ENCODE measurements at places on chromosomes 11 and 22.

DNA sequence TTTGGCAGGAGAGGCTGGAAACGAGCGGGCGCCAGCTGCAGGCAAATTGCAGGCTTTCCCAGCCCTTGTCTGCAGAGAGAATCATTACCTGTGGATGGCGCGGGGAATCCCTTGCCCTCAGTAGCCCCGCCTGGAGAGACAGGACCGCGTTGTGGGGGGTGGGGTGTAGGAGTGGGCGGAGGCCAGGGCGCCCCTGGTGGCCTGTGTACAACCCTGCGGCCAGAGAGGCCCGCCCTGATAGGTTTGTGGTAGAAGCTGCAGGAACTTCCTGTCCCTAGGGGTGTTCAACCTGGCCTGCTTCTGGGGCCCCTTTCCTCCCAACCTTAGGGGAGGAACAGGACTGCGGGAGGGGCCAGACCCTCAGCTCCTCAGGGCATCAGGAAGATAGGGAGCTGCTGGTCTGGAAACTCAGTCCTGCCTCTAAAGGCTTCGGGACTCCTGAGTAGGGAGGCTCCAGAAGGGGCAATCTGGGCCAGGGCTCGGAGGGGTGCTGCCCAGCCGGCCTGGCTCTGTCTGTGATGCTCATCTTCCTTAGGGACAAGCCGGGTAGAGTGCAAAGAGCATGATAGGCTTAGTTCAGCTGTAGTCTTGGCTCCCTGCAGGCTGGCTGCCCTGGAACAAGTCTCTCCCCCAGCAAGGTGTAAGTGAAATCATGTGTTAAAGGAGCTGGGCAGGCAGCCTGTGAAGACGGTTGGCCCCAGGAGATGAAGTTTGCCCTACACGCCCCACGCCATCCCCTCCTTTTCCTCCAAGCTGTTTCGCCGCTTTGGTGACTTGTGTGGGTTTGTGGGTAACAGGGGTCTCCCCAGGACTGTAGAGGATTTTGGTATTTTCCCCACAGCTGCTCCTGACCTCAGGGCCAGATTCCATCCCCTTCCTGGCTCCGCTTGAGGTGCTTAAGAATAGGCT is 24.1 kb upstream of the SUSD2 start:
- DNase-seq = peak; percentile 40

- DNase-seq = no peak
Measured at GRCh38 chr11:93432247-93432646, 101.7 kb downstream of the DEUP1 start.

DNA sequence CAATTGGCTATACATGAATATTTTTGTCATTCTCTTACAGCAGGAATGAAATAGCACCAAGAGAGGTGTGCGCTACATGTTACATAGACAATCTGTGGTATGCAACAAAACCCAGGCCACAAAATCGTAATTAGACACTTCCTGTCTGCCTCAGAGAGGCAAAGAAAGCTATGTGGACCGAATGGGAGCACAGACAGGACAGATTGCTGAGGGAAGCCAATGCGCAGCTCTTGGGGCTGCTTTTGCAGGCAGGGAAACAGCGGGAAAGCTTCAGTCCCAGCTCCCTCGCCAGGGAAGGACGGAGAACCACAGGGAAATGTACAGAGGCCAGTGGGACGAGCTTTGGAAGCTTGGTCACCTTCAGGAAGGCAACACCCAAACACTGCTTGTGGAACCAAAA is 40.9 kb downstream of the SERPINH1 start:
- no peak for DNase-seq

DNA sequence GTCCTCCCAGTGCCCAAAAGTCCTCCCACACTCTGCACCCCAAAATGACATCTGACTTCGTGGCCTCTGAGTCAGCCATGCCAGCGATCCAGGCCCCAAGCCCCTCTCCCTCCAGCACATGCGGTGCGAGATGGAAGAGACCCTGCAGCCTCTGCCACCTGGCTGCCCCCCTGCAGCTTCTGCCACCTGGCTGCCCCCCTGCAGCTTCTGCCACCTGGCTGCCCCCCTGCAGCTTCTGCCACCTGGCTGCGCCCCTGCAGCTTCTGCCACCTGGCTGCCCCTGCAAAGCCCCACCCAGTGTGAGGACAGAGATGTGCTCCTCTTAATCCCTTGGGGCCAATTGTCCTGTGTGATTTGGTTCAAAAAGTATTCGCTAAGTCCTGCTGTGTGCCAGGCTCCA is 68.0 kb downstream of the WNT7B start:
- DNase-seq = no peak

- no peak for DNase-seq
Measured at GRCh38 chr11:70303070-70303469, 32.6 kb downstream of the PPFIA1 start.

- no peak for DNase-seq
Measured at GRCh38 chr11:121829159-121829643, 286.8 kb downstream of the BLID start.

- DNase-seq = no peak
Measured at GRCh38 chr22:46329616-46330015, 5.9 kb upstream of the TRMU start.

DNA sequence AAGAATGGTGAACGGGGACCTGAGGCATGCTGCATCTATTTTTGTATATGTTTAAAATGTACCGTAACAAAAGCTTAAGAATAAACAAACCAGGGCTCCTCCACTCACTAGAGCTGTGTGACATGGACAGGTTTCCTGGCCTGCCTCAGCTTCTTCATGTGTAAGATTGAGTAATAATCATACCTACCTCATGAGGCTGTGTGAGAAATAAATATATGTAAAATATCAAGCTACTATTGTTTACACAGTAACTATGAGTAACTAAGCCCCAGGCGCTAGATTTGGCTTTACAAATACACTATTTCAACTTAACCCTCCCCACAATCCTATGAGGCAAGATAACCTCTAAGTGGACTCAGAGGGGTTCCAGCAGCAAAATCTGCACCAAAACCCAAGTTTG is 66.4 kb downstream of the SMCO4 start:
- no peak for DNase-seq

- peak; percentile 54 for DNase-seq
Measured at GRCh38 chr11:73625696-73626318, 20.6 kb upstream of the PLEKHB1 start.

DNA sequence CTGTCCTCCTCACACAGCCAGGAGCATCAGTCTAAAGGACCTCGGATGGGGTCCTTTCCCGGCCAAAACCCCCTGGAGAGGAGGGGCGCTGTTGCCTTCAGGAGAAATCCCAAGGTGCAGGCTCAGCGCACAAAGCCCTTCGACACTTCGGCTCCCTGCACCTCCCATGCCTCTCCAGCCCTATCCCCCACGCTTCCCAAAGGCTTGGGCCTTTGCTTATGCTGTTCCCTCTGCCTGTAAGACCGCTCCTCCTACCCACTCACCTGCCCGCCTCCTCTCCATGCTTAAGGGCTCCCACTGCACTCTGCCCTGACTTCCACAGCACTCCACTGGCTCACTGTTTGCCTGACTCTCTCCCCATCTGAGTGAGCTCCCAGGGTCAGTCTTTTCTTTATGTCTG is 13.5 kb downstream of the SLC15A3 start:
- no peak for DNase-seq

DNA sequence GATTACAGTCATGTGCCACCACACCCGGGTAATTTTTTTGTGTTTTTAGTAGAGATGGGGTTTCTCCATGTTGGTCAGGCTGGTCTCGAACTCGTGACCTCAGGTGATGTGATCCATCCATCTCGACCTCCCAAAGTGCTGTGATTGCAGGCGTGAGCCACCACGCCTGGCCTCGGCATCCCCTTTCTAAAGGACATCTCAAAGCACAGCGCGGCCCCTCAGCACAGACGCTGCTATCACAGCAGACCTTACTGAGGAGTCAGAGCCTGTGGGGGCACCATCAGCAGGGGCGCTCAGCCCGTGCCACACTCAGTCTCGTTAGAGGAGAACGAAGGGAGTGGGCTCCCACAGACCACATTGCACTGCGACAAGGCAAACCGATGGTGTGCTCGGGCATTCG is 19.4 kb downstream of the CELSR1 start:
- DNase-seq = no peak

DNA sequence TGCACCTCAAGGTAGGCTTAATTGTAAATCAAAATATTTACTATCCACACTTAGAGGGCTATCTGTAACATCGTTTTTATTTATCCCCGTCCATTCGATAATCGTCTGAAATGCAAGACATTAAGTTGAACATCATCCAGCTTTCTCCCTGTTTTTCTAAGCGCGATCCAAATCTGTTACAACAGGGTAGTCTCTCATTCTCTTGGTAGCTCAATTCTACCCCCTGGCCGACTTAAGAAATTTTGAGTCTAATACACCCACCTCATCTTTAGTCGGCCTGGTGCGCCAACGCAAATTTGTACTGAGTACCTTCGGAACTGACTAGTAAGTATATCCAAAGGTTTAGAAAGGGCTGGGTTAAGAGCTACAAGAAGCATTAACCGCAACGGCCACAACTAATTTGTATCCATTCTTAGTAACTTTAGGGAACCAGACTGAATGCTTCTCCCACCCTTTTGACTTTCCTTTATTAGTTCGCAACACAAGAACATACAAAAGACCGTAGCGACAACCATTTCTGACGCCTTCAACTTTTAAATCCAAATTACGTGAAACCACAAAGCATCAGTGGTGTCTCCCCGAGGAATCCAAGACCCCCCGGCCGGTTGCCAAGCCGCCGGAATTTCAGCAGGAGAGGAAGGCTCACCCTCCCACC is 1.0 kb upstream of the ZNF143 start:
- no peak for DNase-seq

DNA sequence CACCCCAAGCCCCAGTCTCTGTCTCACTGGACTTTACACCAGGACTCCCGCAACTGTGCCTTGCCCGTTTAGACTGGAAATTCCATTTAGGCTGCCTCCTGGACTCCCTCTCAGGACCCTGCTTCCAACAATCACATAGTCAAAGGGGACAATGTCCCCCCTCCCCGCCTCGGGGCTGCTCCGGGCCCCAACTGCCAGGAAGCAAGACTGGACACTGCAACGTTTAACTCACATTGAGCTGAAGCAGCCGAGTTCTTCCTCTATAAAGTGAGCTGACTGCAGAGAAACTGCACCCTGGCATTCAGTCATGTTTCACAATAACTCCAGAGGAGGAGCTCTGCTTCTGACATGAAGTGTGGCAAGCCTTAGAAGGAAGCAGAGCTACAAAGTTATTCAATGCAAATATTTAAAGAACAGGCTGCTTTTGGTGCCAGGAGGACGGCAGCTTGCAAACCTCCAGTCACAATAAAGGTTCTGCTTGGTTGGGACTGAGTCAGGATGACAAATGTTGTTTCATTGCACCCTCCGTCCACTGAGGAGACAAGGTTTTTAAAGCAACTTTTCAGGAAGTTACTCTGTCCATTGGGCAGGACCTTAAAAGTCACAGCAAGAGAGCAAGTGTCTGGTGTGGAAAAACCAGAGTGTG is 19.9 kb downstream of the PACSIN2 start:
- DNase-seq = no peak

DNA sequence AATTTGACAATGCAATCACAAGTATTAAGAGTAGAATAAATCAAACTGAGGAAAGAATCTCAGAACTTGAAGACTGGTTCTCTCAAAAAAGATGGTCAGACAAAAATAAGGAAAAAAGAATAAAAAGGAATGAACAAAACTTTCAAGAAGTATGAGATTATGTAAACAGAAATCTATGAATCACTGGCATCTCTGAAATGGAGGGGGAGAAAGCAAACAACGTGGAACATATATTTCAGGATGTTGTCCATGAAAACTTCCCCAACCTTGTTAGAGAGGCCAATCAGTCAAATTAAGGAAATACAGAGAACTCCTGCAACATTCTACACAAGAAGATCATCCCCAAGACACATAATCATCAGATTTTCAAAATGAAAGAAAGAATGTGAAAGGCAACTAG is 235.7 kb downstream of the SBF2 start:
- no peak for DNase-seq

- DNase-seq = no peak
Measured at GRCh38 chr22:29994943-29995342, 85.3 kb upstream of the HORMAD2 start.

GRCh38 chr11:14973621-14974514 is 1.7 kb upstream of the CALCA start:
- no peak for DNase-seq

GRCh38 chr11:13771151-13771550 is 102.7 kb downstream of the FAR1 start:
- DNase-seq = no peak

GRCh38 chr11:87866951-87867350 is 308.3 kb downstream of the RAB38 start:
- no peak for DNase-seq

GRCh38 chr11:34111722-34112270 is 6.4 kb downstream of the NAT10 start:
- DNase-seq = no peak

DNA sequence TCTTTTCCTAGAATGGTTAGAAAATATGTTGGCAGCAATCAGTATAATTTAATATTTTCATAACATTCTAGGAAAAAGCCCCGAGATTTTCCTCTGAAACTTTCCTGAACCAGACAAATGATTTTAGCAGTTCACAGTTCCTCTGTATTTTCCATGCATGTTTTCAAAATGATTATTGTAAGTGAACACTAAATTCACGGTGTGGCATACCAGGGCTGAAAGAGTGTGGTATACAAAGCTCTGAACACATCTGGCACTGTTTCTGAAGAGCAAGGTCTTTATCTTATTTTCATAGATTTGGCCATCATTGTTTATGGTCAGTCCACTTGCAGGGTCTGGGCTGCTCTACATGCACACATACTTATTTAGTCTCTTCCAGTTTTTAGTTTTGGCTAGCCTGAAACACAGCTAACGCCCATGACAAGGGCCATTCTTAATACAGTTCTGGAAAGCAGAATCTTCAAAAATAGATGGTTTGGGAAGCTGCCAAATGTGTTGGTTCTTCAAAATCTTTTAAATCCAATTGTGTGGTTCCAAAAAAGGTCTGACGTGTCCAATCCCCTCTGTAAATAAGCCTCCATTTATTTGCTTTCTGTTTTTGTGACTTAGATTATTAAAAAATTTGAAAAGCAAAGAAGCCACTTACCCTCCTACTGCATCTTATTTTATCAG is 7.9 kb upstream of the GAB2 start:
- DNase-seq = no peak

GRCh38 chr11:60631944-60632343 is 67.5 kb upstream of the MS4A8 start:
- DNase-seq = no peak

GRCh38 chr22:42991010-42991651 is 23.8 kb downstream of the PACSIN2 start:
- no peak for DNase-seq

- no peak for DNase-seq
Measured at GRCh38 chr11:126375726-126376125, 20.2 kb downstream of the ST3GAL4 start.

GRCh38 chr11:82890002-82890341 is 10.3 kb downstream of the PRCP start:
- no peak for DNase-seq

DNA sequence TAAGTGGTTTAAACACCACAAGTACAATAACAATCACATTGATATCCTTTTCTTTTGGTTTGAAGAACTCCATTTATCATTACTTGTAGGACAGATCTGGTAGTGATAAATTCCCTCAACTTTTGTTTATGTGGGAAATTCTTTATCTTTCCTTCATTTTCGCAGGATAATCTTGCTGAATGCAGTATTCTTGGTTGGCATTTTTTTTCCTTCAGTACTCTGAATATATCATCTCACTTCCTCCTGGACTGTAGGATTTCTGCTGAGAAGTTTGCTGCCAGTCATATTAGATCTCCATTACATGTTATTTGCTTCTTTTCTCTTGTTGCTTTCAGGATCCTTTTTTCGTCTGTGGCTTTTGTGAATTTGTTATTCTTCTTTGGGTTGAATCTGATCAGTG is 179.0 kb upstream of the PLET1 start:
- no peak for DNase-seq

- no peak for DNase-seq
Measured at GRCh38 chr11:10607462-10608132, 39.1 kb upstream of the LYVE1 start.

Measured in NCI-H2107 (cell line).